ENCODE measurements at places on chromosomes 12 and 14.

- DNase-seq = no peak
Observed at GRCh38 chr12:64814432-64814831, 10.0 kb upstream of the TBC1D30 start.

GRCh38 chr12:111408116-111408440, 2.4 kb downstream of the SH2B3 start:
- DNase-seq = no peak

GRCh38 chr12:71230542-71230941, 72.7 kb upstream of the TSPAN8 start:
- no peak for DNase-seq

DNA sequence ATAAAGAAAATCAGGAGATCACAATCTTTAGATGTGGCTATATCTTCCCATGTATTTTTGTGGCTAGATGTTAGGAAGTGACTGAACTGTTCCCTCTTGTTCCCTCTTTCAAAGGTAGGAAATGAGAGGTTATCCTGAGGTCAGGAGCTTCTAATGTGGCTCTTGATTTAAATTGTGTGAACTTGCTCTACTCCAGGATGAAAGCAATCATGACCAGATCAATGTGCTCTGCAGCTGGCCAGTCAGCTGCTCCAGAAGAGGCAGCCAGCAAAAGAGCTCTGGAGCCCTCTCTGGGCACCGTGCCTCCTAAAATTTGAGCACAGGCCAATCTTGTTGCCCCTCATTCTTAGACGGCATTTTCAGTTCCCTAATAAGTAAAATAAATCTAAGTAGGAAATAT, 32.0 kb downstream of the CDK17 start:
- no peak for DNase-seq

DNA sequence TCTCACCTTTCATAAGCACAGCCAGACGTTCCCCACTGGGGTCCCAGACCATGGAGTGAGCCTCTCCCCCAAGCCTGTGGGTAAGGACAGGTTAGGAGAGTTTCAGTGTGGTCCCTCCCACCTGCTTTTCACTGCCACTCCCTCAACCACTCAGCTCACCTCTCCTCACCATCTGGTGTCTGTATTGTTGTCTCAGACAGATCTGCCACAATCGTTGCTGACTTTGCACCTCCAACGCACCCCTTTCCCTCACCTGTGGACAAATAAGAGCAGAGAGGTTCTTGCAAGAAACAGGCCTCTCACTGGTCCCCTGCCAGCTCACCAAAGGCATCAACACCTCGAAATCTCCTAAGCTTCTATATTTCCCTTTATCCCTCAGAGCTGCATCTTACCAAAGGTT, 8.8 kb downstream of the MYG1 start:
- DNase-seq = no peak

GRCh38 chr12:83224012-83224411, 537.3 kb downstream of the TMTC2 start:
- DNase-seq = no peak

DNA sequence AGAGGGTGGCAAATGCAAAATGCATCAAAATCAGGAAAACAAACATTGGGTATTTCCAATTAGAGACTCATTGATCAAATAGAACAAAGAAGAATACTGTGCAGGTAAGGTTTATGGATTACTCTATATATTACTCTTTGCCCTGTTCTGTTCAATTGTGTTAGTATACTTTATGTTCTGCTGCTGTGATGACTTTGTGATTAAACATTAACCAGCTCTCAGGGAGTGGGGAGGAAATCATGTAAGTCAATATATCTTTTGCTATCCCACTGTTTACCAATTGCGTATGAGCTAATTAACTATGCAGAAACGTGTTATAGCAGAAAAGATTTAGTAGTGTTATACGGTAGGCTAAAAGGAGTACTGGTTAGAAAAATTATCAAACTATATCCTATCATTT, 129.4 kb downstream of the PDE3A start:
- DNase-seq = no peak
